Lung microvascular endothelial cell (primary cell): ENCODE measurements at places on chromosomes 1 and 21. TPM values are rescaled to one million over a fixed set of nuclear protein-coding genes. Genes with fewer than 3 reads are reported as not detected.

The SLAMF1 gene
- total RNA-seq: not detected in 2 replicates

The PLPP3 gene
- 21.1 and 58.1 TPM in 2 replicates for total RNA-seq

The ANGPTL3 gene
- not detected in 2 replicates for total RNA-seq

DNA sequence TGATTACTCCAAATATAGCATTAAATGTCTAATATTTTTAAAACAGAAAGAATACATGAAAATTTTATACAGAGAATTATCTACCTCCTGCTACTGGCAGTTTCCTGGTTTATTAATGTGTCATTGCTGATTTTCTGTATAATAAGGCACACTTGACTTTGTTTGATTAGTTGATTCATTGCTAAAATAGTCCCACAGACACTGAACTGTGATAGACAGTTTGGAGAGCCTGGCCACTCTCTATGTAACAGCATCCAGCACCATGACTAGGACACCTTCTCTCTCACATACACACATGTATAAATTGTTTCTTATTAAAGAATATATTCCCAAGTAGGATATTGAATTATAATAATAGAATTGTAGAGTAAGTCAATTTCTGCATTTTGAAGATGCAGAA is 368.5 kb upstream of the SNX7 start:
- no peak for DNase-seq

- peak; percentile 5 for DNase-seq
Measured at GRCh38 chr1:23249787-23250454, 32.6 kb upstream of the HTR1D start.

GRCh38 chr1:41344708-41345159 is 16.5 kb upstream of the FOXO6 start:
- no peak for DNase-seq

DNA sequence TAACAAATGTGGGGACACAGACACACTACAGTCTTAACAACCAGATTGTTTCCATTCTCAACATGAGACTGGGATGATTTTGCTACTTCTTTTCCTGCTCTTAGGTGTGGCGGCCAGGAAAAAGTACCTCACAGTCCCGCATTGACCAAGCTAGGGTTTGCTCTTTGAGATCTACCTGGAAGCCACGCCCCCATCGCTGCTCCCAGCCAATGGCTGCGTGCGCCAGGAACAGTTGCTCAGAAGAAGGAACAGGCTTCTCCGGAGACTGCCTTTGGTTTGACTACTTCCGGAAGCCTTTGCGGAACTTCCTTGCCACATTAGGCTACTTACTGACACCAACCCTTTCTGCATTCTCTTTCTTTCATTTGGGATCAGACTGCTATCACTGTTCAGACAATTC is 44.2 kb upstream of the PLD5 start:
- DNase-seq: no peak

DNA sequence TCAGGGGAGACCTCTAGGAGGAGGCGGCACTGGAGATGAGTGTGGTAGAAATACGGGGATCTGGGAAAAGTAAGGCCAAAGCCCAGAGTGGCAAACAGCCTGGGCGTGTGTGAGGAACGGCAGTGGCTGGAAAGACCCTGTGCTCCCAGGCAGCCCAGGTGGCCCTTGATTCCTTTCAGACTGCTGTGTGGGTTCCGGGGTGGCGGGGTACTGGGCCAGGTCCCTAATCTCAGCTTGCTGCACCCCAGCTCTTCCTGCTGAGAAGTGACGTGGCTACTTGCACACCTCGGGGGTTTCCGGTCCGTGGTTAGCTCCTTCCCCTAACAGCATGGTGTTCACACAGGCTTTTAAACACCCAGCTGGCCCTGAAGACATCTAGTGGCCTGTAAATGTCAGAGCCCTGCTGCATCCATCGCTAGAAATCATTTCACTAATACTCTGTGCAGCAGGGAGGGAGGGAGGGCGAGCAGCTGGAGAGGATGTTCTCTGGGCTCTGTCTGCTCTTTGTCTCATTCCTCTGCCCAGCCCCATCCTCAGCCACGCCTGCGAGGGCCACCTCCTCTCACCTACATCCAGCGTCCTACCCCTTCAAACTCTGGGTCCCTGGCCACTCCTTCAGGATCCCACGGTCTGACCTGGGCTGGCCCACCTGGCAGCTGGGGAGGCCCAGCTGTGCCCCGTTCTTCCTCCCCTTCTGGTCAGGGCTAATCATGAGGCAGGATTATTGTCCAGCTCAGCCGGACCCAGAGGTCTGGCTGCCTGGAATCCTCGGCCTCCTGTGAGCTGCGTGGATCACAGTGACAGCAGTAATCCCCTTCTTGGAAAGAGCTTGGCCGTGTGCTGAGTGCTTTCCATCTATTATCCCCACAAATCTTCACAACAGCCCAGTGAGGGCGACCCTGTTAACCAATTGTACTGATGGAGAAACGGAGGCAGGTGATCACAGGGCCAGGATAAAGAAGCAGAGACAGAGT is 7.2 kb downstream of the ZDHHC18 start:
- DNase-seq: no peak

DNA sequence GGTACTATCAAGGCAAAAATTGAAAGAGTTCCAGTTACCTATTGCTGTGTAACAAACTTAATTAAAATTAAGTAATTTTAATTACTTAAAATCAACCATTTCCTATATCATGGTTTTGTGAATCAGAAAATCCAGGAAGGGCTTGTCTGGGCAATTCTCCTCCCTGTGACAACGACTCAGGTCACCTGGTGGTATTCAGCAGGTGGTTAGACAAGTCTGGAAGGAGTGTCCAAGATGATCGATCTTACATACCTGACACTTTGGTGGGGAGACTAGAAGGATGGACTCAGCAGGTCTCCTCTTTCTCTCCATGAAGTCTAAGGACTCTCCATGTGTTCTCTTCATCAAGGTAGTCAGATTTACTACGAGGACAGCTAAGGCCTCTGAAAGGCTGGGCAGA is 22.9 kb downstream of the SERPINC1 start:
- no peak for DNase-seq

GRCh38 chr21:38721055-38721454 is 84.7 kb upstream of the ETS2 start:
- DNase-seq: no peak

GRCh38 chr21:18620436-18620835 is 216.9 kb upstream of the TMPRSS15 start:
- DNase-seq: no peak

- peak; percentile 72 for DNase-seq
Measured at GRCh38 chr1:201769966-201770365, 59.0 kb upstream of the IPO9 start.

GRCh38 chr1:164785841-164786534 is 227.0 kb downstream of the PBX1 start:
- DNase-seq: peak; percentile 47
